AG04450 (cell line): ENCODE measurements at places on chromosomes 16 and 17.
A peak's percentile ranks its signal among the peaks of the same experiment; 100 is the strongest.

DNA sequence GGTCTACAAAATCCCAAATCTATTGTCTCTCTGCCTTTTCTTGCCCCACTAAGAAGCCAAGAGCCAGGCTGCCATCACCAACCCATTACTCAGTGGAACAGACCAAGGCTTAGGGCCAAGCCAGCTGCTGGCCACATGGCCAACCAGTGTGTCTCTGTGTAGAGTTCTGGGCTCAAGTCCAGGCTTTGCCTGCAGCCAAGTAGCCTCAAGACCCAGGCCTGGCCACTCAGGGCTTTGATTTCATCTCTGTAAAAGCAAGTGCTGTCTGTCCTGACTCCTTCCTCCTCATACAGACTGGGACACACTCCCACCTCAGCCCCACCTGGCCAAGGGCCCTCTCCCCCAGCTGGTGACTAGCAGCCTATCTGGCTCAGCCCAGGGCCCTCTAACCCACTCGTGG, 14.6 kb downstream of the SREBF1 start:
- peak; percentile 43 for DNase-seq

DNA sequence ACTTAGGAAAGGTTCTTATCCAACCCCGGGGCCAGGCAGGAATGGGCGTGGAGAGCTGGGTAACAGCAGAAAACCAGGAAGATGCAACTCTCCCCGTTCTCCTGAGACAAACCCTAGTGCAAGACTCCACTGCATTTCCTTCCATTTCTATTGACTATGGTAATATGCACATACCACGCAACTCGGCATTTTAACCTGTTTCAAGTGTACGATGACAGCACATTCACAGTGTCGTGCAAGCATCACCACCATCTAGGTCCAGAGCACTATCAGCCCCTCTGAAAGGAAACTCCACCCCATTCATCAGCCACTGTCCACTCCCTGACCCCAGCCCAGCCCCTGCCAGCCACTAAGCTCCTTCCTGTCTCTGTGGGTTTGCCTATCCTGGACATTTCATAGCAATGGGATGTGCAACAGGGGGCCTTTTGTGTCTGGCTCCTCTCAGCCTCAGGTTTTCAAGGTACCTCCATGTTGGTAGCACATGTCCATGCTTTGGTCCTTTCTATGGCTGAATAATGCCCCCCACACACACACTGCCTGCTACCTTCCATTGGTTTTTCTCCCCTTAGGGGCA, 441.9 kb downstream of the SOX9 start:
- DNase-seq = no peak

DNA sequence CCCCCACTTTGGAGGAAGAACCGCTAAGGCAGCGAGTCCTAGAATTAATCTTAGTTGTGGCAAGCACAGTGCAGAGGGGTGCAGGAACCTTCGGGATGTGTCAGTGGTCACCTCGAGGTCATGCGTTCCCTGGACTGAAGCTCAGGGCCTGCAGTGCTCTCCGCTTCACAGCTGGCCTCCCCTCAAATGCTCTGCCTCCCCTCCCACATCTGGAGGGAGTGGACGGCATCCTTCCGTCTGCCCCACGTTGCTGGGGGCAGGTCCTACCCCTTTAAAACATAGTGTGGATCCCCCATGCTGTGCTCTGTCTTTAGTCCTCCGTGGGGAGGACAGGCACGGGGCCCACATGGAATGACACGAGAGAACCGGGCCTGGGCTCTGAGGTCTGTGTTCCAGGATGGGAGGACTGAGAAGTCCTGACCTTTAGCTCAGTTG, 99.5 kb upstream of the CDC42EP4 start:
- no peak for DNase-seq

DNA sequence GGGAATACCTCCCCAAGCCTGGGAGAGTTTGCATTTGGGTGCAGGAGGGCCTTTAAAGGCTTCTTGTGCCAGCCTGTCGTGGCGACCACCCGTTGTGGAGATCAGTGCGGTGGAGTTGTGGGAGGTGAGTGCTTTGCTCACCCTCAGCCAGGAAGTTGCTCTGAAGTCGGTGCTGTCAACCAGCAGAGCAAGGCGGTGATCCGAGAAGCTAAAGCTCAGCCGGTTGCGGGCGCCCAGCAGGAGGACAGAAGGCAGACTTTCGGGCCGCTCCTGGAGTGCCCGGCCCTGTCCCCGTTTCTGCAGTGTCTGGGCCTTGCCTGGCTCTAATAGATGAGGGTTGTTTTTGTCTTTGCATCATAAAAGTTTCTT, 1.4 kb downstream of the UBE2I start:
- DNase-seq = no peak

DNA sequence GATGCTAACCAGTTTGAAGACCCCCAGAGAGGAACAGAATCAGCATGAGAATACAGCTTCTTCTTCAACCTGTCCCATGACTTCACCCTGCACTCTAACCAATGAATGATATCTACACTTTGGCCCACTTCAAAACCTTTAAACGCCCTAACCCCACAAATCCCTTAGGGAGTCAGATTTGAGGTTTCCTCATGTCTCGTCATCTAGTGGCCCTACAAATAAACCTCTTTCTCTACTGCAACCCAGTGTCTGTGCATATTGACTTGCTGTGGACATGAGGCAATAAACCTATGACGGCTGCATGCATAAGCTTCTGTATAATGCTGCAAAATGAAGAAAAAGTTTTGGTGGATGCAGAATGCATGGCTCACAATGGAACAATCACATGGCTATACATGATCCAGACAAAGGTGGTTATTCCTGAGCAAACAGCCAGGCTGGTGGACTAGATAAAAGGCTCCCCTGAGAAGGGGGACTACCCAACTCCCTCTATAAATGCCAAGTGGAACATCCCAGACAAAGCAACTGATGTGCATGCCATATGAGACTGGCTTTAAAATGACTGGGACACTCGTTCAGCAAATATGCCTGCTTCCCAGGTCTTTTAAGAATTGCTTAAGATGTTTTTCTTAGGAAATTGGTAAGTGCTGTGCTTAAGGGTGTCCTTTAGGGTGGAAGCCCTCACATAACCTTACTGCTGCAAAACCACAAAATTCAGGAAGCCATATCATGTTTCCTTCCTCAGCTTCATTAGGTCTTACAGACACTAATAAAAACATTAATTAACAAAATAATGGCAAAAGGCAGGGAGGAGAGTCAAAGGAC, 12.2 kb downstream of the N4BP1 start:
- no peak for DNase-seq

DNA sequence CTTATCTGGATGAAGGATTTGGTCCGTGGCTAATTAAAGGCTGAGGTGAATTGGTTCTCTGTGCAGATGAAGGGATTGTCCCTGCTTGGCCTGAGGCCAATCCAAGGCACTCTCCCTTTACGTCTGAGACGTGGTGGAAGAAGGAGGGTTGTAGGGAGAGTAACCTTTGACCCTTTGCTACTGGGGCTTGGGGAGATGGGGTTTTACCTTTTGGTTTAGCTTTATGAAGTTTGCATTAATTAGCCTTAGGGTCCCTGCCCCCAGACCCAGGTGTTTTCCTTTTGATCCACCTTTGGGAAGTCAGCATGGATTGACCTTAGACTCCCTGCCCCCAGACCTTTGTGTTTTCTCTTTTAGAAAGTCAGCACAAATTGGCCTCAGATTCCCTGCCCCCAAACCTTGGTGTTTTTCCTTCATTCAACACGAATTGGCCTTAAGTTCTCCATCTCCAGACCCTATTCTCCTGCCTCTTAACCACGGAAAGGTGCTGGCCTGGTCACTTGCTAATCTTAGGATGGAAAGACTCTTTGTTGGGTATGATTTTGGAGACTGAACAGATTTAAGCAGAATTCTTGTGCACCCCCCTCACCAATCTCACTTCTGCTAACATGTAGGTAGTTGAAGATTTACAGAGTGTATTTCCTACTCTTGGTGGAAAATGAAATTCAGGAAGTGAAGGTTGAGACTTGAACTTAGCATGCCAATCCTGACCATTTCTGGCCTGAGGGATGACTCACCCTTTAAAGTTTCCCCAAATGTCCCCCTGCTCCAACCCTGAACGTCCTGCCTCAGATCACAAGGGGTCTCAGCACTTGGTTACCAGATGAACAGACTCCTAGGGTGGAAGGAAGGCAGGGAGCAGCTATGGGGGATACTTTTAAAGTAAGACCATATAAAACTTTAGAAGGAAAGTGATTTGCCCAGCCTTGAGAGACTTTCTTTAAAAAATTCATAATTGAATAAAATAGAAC, 23.1 kb upstream of the MMD start:
- DNase-seq = no peak

DNA sequence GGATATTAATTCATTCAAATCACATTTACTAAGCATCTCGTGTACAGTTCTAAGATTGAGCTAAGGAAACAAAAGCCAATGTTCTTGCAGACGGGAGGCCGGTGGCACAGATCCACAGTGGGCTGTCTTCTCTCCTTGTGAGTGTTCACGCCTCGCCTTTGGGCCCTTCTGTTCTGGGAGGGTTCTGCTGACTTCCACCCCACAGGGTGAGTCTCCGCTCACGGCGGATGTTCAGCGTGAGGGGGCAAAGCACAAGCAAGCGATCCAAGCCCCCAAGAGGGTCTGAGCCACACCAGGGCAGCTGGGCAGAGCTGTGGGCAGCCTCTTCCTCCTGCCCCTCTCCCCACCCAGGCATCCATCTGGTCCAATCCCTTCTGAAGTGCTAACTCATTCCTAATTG, 84.3 kb upstream of the DOC2B start:
- no peak for DNase-seq

GRCh38 chr17:63413128-63413527, 33.0 kb downstream of the CYB561 start:
- no peak for DNase-seq

GRCh38 chr17:152860-153420, 15.6 kb downstream of the SCGB1C2 start:
- DNase-seq = no peak

DNA sequence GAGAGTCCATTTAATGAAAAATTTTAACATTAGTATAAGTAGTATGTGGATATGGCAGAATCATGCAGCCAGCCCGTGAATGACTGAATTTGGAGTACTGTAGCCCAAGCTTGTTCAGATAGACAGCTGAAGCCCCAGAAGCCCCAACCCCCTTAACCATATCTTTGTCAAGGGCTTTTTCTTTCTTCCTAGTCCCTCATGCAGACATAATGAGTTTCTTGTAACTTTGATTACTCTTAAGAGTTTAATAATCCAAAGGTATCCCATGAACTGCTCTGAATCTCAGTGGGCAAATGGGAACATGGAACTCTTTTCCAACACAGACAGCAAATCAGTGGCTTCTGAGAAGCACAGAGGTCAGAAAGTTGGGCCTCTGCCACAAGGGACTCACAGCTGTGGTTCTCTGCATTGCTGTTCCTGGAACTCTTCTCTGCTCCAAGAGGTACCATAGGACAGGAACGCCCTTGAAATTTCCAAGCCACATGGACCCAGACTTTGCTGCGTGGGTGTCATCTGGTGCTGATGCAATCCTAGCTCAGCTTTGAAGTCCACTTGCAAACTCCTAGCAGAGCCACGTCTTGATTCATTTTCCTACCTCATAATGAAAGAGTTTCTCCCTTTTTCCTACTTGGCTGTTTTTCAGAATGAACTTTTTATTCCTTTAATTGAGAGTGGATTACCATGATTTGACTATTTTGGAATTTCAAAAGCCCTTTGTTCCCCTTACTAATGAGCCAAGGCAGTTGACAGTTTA, 18.1 kb downstream of the LYRM1 start:
- no peak for DNase-seq
